Umbilical cord (tissue), 2 donors: ENCODE measurements at places on chromosomes 7 and 10.

- peak; percentile 76 for DNase-seq
Observed at GRCh38 chr10:112955582-112956421, 5.8 kb downstream of the TCF7L2 start.

- DNase-seq: no peak
Observed at GRCh38 chr10:116796469-116796868, 52.8 kb upstream of the ENO4 start.

- DNase-seq: no peak
Observed at GRCh38 chr7:103025341-103025740, 49.3 kb downstream of the FBXL13 start.

DNA sequence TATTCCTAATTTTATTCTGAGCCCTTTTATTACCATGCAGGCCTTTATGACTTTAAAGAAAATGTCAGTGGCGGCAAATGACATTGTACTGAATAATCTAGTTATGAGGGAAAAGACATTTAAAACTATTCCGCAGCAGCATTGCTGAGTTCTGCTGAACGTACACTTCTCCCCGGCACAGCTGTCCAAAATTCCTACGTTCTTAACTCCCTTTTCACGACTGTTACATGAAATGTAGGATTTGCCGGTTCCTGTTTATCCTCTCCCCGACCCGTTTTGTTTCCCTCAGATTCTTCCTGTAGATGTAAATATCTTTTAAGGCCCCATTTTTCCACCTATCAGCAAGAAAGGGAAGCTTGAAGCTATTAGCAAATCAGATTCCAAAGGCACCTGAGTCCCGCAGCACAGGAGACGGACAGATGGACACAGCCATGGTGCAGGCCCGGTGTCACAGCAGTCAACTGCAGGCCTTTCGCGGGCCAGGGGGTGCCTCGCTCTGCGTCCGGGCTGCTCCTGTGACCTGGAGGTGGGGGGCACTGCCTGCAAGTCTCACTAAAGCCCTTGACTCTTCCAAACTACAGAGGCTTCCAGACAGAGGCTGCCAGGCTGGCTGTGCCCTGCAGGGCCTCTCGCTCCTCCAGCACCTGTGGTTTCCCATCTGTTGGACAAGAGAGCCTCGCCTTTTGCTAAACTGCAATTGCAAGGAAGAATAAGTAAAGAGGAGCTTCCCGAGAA lies 485.0 kb upstream of the MGMT start:
- DNase-seq: peak; percentile 43

DNA sequence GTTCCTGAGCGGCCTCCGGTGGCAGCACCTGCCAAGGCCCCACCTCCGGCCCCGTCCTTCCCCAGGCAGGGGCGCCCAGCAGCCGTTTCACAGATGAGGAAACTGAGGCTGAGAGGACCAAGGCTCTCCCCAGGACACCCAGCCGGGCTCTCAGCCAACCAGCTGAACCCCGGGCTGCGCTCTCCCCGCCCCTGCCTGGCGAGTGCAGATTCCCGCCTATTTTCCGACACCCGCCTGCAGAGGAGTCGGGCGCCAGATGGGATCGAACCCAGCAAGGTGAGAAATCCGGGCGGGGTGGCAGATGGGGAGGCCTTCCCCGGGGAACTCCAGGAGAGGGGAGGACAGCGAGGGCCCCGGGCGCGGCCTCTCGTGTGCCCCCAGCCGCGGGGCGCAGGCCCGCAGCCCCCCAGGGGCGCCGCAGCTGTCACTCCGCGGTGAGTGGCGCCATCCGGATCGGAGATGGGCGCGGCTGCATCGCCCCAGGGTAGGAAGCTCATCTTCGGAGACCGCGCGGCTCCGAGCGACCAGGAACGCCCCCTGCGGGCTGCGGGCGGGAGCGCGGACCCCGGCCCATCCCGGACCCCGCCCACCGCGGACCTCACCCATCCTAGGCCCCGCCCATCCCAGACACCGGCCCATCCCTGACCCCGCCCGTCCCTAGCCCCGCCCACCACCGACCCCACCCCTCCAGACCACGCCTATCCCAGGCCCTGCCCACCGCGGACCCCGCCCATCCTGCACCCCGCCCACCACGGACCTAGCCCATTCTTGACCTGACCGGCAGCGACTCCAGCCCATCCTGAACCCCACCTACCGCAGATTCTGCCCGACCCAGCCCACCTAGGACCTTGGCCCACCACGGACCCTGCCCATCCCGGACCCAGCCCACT lies 90.3 kb downstream of the MICALL2 start:
- no peak for DNase-seq

GRCh38 chr7:74258639-74259038 lies 4.4 kb upstream of the RFC2 start:
- no peak for DNase-seq

- DNase-seq: no peak
Observed at GRCh38 chr7:47432671-47433563, 149.0 kb downstream of the TNS3 start.

DNA sequence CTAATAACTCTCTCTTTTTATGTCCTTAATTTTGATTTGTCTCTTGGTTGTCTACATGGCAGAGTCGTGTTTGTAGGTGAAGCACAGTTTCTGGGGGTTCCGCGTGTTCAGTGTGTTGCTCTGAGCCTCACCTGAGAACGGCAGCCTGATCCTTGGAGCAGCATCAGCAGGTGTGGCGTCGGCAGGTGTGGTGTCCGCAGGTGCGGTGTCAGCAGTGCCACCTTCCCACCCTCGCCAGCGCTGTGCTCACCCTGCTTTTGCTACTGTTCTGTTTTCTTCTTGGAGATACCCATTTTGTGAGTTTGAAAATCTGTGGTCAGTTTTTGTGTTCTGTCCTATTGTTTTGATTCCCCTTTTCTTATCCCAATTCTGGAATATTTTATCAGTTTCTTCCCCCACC lies 406.6 kb downstream of the GLRX3 start:
- DNase-seq: no peak

DNA sequence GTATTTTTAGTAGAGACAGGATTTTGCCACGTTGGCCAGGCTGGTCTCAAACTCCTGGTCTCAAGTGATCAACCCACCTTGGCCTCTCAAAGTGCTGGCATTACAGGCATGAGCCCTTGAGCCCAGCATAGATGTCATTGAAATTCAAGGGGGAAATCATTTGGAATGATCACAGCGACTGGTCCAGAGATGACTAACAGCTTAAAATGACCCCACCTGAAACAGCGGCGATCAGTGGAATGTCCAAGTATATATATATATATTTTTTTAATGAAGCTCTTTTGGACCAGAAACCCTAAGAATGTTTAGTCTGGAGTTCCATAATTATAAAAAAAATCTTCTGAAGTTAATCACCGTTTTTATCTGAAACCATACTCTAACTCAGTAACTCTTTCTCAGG lies 12.5 kb upstream of the AKR1E2 start:
- DNase-seq: no peak

DNA sequence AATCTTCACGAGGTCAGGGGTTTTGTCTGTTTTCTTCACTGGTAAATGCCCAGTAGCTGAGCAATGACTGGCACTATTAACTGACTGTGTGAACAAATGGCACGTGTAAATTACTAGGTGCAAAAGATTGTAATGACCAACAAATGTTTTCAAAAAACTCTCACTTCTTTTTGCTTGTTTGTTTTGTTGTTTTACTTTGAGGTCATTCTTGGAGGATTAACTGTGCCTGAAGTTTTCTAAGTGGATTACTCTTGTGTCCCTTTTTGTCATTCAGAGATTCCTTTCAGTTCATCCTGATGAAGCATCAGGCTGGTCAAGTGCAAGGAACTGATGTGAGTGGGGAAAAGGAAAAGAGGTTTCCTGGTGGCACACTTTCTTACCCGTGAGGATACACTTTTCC lies 74.4 kb upstream of the PPP1R3C start:
- DNase-seq: no peak

- DNase-seq: no peak
Observed at GRCh38 chr7:116548506-116548905, 23.7 kb downstream of the CAV1 start.

- DNase-seq: peak; percentile 72
Observed at GRCh38 chr10:73950155-73950948, 39.4 kb downstream of the PLAU start.

DNA sequence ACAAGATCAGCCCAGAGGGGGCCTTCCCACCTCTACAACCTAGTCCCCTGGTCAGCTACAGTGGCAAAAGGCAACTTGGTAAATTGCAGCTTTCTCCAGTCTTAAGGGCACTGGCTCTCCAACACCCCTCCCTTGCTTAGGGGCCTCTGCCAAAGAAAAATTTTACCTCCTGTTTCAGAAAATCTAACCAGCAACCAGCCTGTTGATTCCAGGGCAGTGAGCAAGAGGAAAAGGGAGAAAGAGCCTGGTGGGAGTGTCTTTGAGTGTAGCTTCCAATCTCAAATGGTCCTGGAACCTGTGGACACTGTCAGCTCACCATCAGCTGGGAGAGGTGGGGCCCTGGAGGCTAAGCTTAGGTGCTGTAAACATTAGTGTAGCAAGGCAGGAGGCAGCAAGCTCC lies 22.9 kb downstream of the ACTR1A start:
- DNase-seq: no peak

DNA sequence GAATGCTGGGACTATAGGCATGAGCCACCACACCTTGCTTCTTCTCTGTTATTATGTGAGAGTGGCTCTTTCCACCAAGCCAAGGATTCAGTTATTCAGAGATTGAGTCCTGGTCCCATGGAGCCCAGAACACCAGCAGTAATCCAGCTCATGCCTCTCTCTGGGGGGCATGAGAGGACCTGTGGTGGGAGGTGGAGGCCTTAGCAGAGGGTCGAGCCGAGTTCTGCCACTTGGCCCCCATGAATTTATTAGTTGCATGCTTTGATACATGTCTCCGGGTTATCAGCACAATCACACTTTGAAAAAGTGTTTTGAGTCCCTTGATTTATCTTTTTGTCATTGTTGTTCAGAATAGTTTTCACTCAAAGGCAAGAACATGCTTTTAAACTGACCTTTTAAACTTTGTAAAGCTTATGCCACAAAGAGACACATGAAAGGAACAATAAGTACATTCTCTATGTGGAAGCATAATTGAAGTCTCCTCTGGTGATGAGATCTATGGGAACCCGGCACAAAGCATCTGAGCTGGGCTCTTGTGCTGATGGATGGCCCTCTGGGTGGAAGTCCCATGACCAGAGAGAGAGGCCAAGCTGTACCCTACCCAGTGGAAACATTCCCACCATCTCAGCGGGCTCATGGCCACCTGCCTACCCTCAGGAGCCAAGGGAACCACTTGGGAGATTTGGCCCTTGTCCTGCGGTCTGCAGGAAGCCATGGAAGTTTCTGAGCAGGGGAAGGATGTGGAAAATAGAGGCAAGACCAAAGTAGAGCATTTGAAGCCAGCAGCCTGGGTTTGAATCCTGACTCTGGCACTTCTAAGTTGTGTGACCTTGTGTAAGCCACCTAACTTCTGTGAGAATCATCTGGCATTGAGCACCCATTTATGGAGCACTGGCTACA lies 53.9 kb downstream of the MINDY4 start:
- DNase-seq: no peak

- peak; percentile 17 for DNase-seq
Observed at GRCh38 chr7:80884511-80885195, 34.2 kb downstream of the SEMA3C start.

GRCh38 chr10:100805543-100806355 lies 60.4 kb downstream of the PAX2 start:
- no peak for DNase-seq

DNA sequence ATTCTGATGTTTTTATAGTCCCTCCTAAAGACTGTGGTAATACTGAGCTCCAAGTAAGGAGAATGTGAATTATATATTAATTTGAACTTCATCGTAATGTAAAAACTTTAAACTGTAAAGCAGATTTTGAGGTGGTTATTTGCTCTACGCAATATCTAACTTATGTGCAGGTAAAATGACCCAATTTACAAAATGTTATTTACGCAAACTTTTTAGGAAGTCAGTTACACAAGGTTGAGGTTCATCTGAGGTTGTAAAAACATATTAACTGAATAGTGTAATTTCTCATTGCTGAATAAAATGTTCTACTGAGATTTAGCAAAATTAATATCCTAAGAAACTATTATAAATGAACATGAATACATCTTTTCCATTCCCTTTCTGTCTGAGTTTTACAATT lies 15.8 kb downstream of the GLCCI1 start:
- no peak for DNase-seq

DNA sequence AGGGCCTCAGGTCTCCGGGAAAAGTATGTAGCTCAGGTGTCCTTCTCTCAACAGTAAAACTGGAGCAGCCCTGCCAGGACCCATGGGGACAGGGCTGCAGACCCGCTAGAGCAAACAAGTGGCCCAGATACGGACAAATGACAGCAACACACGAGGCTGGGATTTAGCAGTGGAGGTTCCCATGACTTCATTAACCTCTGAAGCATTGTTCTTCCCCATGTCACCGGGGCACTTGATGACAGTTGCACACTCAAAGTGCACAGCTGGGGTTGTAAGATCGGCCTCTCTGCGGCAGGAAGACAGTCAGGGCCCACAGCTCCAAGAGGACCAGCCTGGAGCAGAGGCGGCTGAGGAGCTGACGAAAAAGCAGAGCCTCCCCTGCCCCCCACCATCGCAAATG lies 12.5 kb upstream of the PODXL start:
- DNase-seq: no peak

GRCh38 chr10:92395271-92395670 lies 104.3 kb downstream of the MARCHF5 start:
- DNase-seq: no peak
